ENCODE measurements at places on chromosomes 11 and 22.
A peak's percentile ranks its signal among the peaks of the same experiment; 100 is the strongest.

- DNase-seq = peak; percentile 96
Measured at GRCh38 chr11:9765320-9766101, 101.6 kb downstream of the SWAP70 start.

GRCh38 chr11:9680028-9680427 lies 16.2 kb downstream of the SWAP70 start:
- DNase-seq = peak; percentile 19

- no peak for DNase-seq
Measured at GRCh38 chr11:13763341-13763740, 94.9 kb downstream of the FAR1 start.

GRCh38 chr11:74776546-74776945 lies 27.9 kb downstream of the RNF169 start:
- DNase-seq = no peak

GRCh38 chr22:30283342-30283741 lies 6.0 kb downstream of the CASTOR1 start:
- no peak for DNase-seq
